Panc1 (cell line): ENCODE measurements at places on chromosomes 5 and 9. TPM values are rescaled to one million over a fixed set of nuclear protein-coding genes. Genes with fewer than 3 reads are reported as not detected.

Gene CYLC2
- total RNA-seq, result not detected

Gene SPATA6L
- total RNA-seq, result 0.13 TPM

Gene SPATA31C1
- total RNA-seq, result not detected

Gene MOB3B
- total RNA-seq, result 0.03 TPM

Gene PCDHA4
- 3.1 TPM for total RNA-seq

Gene DRD1
- total RNA-seq, result 1.0 TPM

Gene SURF2
- 19.2 TPM for total RNA-seq

Gene TRPM6
- total RNA-seq, result 0.05 TPM

Gene FBN2
- total RNA-seq, result 0.08 TPM

Gene LAMC3
- 16.4 TPM for total RNA-seq
